ENCODE measurements at places on chromosomes 13 and 19. TPM values are rescaled to one million over a fixed set of nuclear protein-coding genes. Genes with fewer than 3 reads are reported as not detected.

Gene IL12RB1
- total RNA-seq = 3.5 TPM

Gene C1QTNF9B
- total RNA-seq = not detected

Gene KIR2DL4
- total RNA-seq = not detected

GRCh38 chr13:32595306-32595705 is 9.1 kb downstream of the PDS5B start:
- ATAC-seq = no peak

DNA sequence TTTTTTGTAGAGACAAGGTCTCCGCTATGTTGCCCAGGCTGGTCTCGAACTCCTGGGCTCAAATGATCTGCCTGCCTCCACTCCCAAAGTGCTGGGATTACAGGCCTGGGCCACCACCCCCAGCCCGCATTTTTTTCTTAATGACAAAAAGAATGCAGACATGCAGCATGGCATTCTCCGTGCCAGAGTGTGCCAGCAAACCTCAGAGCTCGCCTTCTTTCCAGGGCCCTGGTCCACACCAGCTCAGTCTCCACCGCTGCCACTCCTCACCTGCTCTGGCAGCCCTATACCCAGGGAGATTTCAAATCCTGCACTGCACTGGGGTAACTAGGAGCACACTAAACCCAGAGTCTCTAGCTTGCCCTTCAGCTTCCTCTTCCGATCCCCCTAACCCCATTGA is 41.7 kb downstream of the ZIC5 start:
- no peak for ATAC-seq

DNA sequence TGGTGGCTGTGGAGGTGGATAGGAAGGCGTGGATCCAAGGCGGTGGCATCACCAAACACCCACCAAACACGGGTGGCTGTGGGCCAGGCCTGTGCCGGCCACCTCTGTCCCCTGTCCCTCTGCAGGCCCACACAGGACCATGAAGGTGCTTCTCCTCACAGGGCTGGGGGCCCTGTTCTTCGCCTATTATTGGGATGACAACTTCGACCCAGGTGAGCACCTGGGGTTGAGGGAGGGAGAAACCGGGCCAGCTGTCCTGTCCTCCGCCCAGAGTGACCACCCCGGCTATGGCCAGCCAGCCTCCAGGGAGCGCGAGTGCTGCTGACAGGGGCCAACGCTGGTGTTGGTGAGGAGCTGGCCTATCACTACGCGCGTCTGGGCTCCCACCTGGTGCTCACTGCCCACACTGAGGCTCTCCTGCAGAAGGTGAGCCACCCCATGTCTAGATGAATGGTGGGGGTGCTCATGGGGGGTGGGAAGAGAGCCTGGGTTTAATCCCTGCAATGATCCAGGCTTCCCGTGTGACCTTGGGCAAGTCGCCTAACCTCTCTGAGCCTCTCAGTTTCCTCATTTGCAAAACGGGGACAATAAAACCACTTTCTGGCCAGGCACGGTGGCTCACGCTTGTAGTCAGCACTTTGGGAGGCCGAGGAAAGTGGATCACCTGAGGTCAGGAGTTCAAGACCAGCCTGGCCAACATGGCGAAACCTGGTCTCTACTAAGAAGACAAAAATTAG is 4.0 kb downstream of the HSD11B1L start:
- ATAC-seq = no peak

Gene S1PR5
- 1.1 TPM for total RNA-seq

Gene ANGPTL8
- not detected for total RNA-seq

GRCh38 chr13:110648848-110649421 is 33.6 kb downstream of the NAXD start:
- no peak for ATAC-seq

GRCh38 chr13:93881411-93881810 is 598.1 kb downstream of the DCT start:
- no peak for ATAC-seq

- ATAC-seq = no peak
These were observed 33.2 kb downstream of the TRPM4 start for GRCh38 chr19:49190781-49191180.

DNA sequence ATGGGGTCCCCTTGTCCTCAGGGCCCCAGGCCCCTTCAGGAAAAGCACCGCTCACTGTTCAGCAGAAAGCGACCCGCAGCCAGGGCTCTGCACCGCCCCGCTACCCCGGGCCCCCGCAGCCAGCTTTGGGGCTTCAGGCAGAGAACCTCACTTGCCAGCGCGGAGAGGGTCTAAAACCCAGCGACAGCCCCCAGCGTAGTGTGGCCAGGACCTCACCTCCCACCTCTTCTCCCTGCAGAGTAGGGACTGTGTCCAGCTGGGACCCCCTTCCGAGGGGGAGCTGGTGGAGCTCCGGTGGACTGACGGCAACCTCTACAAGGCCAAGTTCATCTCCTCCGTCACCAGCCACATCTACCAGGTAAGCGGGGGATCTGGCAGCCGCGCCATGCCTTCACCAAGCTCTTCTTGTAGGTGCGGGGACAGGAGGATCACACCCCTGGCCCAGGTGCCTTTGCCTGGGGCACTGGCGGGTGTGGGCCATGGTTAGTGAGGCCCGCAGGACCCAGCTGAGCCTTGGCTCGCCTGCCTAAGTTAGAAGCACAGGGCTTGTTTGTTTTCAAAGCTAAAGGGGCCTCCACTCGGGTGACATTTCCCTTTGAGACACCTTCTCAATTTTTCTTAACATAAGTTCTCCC is 175.7 kb downstream of the KDM4B start:
- no peak for ATAC-seq

DNA sequence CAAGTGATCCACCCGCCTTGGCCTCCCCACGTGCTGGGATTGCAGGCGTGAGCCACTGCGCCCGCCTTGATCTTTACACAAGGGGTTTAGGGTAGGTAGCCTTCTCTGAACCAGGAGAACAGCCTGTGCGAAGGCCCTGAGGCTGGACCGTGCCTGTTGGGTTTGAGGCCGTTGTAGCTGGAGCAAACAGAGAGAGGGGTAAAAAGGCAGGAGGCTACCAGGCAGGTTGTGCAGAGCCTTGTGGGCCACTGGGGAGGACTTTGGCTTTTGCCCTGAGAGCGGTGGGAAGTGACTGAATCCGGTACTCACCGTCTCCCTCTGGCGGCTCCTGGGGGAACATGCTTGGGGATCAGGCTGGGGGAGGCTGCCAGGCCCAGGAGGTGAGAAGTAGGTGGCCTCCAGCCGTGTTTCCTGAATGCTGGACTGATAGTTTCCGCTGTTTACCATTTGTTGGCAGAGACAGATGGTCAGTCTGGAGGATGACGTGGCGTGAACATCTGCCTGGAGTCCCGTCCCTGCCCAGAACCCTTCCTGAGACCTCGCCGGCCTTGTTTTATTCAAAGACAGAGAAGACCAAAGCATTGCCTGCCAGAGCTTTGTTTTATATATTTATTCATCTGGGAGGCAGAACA is 24.6 kb downstream of the SPC24 start:
- ATAC-seq = peak; percentile 86

- peak; percentile 60 for ATAC-seq
These were observed 30.2 kb upstream of the EVI5L start for GRCh38 chr19:7799640-7800355.

DNA sequence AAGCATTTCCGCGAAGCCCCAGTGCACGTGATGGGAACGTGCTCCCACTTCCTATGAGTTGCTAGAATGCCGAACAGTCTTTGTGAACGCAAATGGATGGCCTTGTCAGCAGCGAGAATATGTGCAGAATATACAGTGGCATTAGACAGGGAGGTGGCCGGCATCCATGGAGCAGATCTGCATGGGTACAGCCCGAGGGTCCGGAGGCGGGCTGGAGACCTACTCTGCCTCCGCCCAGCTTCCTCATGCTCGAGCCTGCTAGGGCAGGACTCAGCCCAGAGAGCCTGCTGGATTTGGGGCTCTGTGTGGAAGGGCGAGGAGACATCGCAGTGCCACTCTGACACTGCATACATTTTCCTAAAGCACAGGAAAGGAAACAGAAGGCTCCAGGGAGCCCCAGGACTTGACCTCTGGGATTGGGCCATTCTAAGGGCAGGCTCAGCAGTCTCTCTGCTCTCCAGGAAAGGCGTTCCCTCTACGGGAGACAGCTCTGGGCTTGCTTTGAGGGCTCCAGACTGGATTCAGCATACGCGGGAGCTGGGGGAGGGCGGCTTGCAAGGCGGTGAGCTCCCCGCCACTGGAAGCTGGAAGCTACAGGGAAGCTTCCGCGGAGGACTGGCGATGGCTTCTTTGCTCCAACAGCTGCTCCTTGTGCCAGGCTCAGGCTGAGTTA is 55.9 kb upstream of the UQCRFS1 start:
- ATAC-seq = no peak

GRCh38 chr19:38929929-38930775 is at the start of gene SARS2:
Gene SARS2, minus strand, starts transcription at chr19:38930763. Its CDS starts 27 bp downstream, at chr19:38930736.
- ATAC-seq = peak; percentile 92

GRCh38 chr13:64480672-64481071 is 2749.5 kb downstream of the PCDH9 start:
- ATAC-seq = no peak

DNA sequence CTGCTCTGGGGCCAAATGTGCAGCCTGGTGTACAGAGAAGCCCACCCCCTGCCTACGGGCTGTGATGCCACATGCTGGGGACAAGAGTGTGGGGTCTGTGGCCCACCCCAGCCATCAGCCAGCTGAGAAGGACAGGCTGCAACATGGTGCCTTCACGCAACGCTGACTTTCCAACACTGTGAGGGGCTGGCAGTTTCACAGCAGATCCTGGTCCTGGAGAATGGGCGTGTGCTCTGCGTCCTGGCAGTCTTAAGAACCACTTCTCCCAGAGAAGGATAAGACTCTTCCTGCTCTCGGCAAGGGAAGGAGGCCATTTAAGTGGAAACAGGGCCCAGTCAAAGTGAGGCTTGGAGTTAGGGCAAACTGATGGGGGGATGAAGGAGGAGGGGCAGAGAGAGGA is 4.6 kb downstream of the LRRC4B start:
- no peak for ATAC-seq

DNA sequence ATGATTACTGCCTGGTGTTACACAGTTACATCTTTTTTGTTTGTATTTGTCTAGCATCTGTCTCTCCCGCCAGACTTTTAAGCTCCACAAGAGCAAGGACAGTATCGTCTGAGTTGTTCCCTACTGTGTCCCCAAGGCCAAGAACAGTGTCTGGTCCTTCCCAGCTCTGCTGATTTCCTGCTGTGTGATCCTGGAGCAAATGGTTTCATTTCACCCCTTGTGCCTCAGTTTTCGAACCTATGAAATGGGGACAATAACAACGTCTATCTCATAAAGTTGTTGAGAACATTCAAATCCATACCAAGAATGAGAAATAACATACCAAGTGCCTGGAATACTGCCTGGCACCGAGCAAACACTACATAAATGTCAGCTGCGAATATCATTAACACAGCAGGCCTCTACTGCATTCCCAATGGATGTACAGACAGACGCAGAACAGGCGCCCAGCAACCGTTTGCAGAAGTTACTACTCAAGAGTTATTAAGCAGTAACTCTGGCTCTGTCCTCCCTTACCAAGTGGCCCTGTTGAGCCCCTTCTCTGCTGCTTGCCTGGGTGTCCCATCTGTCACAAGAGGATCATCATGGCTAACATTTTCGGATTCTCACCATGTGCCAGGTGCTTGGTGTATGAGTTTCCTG is 11.4 kb downstream of the XRCC1 start:
- ATAC-seq = no peak

GRCh38 chr19:35601971-35602370 is 10.6 kb upstream of the HAUS5 start:
- no peak for ATAC-seq

GRCh38 chr13:110677731-110678545 is 28.0 kb downstream of the CARS2 start:
- ATAC-seq = no peak

Gene KLF1
- total RNA-seq = not detected

GRCh38 chr13:68050761-68051160 is 820.6 kb upstream of the PCDH9 start:
- ATAC-seq = no peak

DNA sequence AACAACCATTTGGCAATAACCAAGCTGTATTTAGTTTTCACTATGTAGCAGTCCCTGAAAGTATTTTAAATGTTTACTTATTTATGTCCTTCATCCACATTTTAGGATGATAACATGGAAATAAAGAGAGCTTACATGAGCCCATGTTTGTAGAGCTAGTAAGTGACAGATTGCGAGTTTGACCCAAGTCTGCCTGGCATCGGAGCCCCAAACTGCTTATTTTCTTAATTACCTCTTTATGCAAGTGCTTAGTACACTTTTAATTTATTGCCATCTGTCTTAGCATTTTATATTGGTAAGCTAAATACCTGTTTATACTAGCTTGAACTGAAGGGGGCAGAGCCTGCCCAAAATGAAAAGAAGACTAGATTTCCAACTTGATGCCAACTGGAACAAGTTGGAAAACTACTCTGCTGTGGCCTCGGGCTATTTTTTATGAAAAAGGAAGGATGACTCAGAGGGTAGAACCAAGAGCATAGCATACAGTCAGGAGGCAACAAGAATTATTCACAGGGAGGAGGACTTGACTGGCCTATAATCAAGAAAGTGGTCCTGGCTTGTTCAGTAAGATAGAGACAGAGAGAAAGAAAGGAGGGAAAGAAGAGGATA is 150.2 kb downstream of the NDFIP2 start:
- ATAC-seq = no peak

Gene FXYD5
- 42.5 TPM for total RNA-seq

- no peak for ATAC-seq
These were observed 41.9 kb downstream of the EPSTI1 start for GRCh38 chr13:42950181-42950580.

Gene ZNF581
- 11.7 TPM for total RNA-seq

Gene RUBCNL
- 3.2 TPM for total RNA-seq

DNA sequence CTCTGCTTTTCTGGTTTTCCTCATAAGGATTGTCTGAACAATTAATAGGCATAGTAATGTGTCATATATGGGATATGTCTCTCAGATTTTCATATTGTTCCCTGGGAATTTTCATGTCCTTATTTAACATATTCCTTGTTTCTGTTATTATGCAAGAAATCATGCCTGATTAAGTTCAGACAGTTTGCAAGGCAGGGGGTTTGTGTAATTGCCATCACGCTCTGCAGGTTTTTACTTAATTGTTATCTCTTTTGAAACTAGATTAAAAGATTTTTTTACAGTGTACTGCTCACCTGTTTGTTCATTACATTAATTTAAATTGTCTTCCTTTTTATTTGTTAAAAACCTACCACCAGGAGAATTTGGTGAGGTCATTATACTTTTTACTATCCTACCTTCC is 1253.2 kb upstream of the PRR20A start:
- no peak for ATAC-seq
